CD4-positive, alpha-beta memory T cell (primary cell): ENCODE measurements at places on chromosomes 2 and 18.

DNA sequence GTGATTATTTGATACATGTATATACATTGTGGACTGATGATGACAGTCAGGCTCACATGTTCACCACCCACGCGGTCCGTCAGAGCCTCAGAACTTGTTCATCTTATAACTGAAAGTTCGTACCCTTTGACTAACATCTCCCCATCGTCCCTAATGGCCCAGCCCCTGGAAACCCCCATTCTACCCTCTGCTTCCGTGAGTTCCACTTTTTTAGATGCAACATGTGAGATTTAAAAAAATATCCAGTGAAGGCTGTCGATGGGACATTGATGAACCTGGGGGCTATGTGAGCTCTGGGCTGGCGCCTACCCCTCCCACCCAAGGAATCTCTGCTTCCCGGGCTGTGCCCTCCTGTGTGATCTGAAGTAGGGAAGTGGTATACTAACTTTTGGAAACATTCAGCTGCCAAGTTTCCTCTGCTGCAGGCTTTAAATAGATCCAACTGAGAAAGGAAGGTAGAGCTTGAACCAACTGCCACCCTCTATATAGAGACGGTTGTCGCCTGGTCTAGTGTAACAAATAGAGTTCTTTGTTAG, 163.8 kb downstream of the FAM210A start:
- H3K27me3 ChIP-seq = no peaks in the 10 kb centered on the region
- H3K27ac ChIP-seq = no peak overlapping the region
- peaks cover 20% of the 10 kb centered on the region for H3K4me1 ChIP-seq
- H3K4me3 ChIP-seq = no peak overlapping the region
- no peak for DNase-seq

- no peak overlapping the region for H3K4me3 ChIP-seq
- H3K27me3 ChIP-seq = no peaks in the 10 kb centered on the region
- no peaks in the 10 kb centered on the region for H3K36me3 ChIP-seq
- H3K27ac ChIP-seq = no peak overlapping the region
These were observed 61.9 kb upstream of the RBMS1 start for GRCh38 chr2:160555420-160556071.

GRCh38 chr2:46508759-46509158, 29.4 kb downstream of the TMEM247 start:
- H3K27me3 ChIP-seq = no peaks in the 10 kb centered on the region
- H3K4me1 ChIP-seq = no peaks in the 10 kb centered on the region
- H3K4me3 ChIP-seq = no peak overlapping the region
- no peak for DNase-seq

GRCh38 chr2:8615576-8616281, 66.1 kb upstream of the ID2 start:
- H3K27me3 ChIP-seq = no peaks in the 10 kb centered on the region
- H3K4me1 ChIP-seq = no peaks in the 10 kb centered on the region
- no peak overlapping the region for H3K27ac ChIP-seq
- no peak for DNase-seq
- no peaks in the 10 kb centered on the region for H3K36me3 ChIP-seq

GRCh38 chr2:197931661-197932312, 127.4 kb downstream of the PLCL1 start:
- H3K4me3 ChIP-seq = no peak overlapping the region
- H3K27me3 ChIP-seq = no peaks in the 10 kb centered on the region
- peaks cover 20% of the 10 kb centered on the region for H3K4me1 ChIP-seq
- H3K27ac ChIP-seq = no peak overlapping the region
- no peak for DNase-seq

- H3K27me3 ChIP-seq = no peaks in the 10 kb centered on the region
- no peak for DNase-seq
- H3K27ac ChIP-seq = no peak overlapping the region
- H3K4me3 ChIP-seq = no peak overlapping the region
These were observed 95.0 kb downstream of the DDX1 start for GRCh38 chr2:15686643-15687042.

- H3K4me3 ChIP-seq = no peak overlapping the region
- H3K4me1 ChIP-seq = no peaks in the 10 kb centered on the region
- no peak overlapping the region for H3K27ac ChIP-seq
- H3K27me3 ChIP-seq = no peaks in the 10 kb centered on the region
- no peak for DNase-seq
These were observed 137.6 kb downstream of the COPS8 start for GRCh38 chr2:237223201-237223861.

- H3K4me1 ChIP-seq = peaks cover 55% of the 10 kb centered on the region
- H3K27ac ChIP-seq = peak overlapping the region; percentile 83
- DNase-seq = peak; percentile 73
- no peaks in the 10 kb centered on the region for H3K27me3 ChIP-seq
These were observed 1.5 kb downstream of the KDM3A start for GRCh38 chr2:86442642-86443005.

DNA sequence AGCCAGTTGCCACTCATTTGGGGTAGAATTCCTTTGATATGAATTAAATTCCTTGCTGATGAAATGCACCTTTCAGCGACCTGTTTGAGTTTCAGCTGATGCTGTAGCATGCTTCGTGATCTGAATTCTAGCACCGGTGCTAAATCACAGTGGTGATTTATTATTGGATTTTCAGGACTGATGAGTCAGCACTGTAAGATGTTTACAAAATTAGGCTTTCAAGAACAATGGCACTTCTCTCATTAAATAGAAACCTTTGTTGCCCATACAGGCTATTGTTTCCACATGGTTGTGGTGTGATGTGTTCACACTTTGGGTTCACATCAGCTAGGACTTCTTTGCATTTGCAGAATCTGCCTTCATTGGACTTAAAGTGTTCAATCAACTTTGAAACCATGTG, 687.7 kb downstream of the ARHGAP15 start:
- no peaks in the 10 kb centered on the region for H3K4me1 ChIP-seq
- H3K4me3 ChIP-seq = no peak overlapping the region
- H3K36me3 ChIP-seq = no peaks in the 10 kb centered on the region
- no peak for DNase-seq

DNA sequence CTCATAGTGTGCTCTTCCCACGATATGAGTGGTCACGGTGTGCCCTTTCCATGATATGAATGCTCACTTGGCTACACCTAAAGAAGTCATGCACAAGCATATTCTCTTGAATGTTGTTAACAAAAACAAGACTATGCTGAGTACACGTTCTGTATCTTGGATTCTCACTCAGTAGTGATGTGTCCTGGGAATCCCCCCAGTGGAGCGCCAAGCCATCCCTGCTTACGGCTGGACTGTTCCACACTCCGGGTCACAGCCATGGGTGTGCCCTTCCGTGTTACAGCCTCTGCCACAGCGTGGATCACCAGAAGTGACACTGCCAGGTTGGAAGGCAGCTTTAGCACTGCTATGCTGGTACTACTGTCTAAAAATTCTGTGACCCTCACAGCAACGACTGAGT, 59.1 kb downstream of the TPO start:
- H3K4me3 ChIP-seq = no peak overlapping the region
- DNase-seq = no peak
- H3K27ac ChIP-seq = no peak overlapping the region
- no peaks in the 10 kb centered on the region for H3K4me1 ChIP-seq

DNA sequence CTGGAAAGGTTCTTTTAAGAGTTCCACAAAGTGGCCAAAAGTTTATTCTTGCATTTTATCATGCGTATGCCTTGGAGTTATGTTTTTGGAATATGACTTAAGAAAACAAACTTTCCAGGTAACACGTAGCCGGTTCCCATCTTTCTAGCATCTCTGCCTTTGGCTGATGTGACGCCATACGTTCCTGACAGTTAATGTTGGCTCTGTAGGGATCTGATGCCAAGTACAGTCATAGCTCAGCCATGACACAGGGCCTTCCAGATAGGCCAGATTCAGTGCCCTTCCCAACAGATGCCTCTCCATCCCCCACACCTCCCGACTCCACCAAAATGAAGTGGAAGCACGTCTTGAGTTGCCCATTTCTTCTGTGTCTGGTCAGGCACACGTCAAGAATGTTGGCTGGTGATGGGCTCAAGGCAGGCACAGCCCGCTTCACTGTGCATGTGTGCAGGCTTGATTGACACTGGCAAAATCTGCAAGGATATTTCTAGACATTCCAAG, 51.0 kb upstream of the THOC1 start:
- H3K4me3 ChIP-seq = no peak overlapping the region
- no peaks in the 10 kb centered on the region for H3K36me3 ChIP-seq
- H3K27me3 ChIP-seq = no peaks in the 10 kb centered on the region

DNA sequence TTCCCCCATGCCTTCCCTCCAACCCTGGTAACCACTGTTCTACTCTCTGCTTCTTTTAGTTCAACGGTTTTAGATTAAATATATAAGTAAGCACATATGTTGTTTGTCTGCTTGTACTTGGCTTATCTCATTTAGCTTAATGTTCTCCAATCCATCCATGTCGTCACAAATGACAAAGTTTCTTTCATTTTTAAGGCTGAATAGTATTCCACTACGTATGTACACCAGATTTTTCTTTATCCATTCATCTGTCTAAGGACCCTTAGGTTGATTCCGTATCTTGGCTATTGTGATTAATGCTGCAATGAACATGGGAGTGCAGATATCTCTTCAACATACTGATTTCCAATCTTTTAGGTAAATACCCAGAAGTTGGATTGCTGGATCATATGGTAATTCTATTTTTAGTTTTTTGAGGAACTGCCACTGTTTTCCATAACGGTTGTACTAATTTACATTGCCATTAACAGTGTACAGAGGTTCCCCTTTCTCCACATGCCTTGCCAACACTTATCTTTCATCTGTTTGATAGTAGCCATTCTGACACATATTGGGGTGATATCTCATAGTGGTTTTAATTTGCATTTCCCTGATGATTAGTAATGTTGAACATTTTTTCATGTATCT, 8.1 kb downstream of the ASB3 start:
- H3K36me3 ChIP-seq = no peaks in the 10 kb centered on the region
- peaks cover 11% of the 10 kb centered on the region for H3K4me1 ChIP-seq
- no peak overlapping the region for H3K4me3 ChIP-seq
- no peaks in the 10 kb centered on the region for H3K27me3 ChIP-seq
- no peak overlapping the region for H3K27ac ChIP-seq

GRCh38 chr18:79736230-79736629, 56.6 kb downstream of the CTDP1 start:
- DNase-seq = no peak
- no peak overlapping the region for H3K27ac ChIP-seq
- no peaks in the 10 kb centered on the region for H3K27me3 ChIP-seq
- no peaks in the 10 kb centered on the region for H3K4me1 ChIP-seq
- peaks cover 45% of the 10 kb centered on the region for H3K36me3 ChIP-seq
- H3K4me3 ChIP-seq = no peak overlapping the region
